ENCODE measurements at places on chromosomes 12 and 14.
A peak's percentile ranks its signal among the peaks of the same experiment; 100 is the strongest.

GRCh38 chr12:76300297-76300665, 47.9 kb downstream of the BBS10 start:
- no peak for DNase-seq

GRCh38 chr14:91249841-91250616, 5.5 kb upstream of the GPR68 start:
- DNase-seq = no peak

DNA sequence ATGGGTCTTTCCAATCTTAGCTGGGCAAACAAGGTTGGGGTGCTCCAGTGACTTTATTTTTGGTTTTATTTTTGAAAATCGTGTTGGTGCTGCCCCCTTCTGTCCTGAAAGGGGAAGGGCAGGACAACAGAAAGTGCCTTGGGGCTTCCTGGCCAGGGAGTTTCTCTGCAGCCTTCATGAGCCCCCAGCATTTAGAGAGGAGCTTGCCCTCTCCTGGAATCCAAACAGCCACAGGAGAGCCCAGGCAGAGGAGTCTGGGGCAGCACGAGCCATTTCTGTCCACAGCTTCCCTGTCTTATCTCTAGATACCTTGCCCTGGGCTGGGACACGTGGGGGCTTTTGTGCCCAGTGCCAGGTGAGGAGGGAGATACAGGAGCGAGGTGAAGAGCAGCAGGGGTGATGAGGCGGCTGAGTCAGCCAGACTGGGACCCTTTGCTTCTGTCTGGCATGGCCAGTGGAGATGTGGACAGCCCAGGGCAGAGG, 4.4 kb upstream of the C1RL start:
- no peak for DNase-seq

DNA sequence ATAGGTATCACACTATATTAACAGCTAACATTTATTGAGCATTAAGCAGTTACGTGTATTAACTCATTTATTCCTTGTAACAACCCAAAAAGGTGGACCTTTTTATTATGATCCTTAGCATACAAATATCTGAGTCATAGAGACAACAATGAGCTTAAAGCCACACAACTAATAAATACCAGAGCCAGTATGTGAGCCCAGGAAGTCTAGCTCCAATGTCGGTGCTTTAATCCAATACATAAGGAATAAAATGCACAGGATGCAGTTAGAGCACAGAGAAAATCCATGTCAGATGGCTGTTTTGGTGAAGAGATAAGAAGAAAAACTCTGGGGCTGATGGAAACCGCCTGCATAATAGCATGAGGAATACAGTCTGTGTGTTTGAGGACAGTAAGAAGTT, 888.6 kb downstream of the TMTC2 start:
- DNase-seq = no peak

DNA sequence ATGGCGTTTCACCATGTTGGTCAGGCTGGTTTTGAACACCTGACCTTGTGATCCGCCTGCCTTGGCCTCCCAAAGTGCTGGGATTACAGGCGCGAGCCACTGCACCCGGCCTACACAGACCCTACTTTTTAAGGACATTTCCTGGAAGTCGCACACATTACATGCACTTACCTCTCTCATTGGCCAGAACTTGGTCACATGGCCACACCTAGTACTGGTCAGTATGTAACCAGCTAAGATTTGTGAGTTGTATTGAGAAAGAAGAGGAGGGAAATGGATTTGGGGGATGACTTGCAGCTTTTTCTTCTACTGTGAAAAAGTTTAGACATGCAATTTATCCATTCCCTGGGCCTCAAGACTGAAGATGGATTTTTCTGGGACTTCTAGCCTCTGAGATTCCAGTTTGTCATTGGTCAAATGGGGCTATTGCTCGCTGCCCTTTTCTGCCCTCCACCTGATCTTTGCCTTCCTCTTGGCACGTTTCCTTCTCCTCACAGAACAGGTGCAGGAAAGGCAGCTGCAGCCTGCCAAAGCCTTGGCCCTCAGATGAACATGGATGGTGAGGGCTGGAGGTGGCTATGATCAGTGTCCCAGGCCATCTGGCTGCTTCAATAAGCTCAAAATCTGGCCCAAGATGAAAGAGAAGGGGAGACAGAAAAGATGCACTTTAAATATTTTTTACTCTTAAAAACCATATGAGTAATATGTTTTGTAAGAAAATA, 7.1 kb upstream of the ZDHHC22 start:
- no peak for DNase-seq

GRCh38 chr12:95962222-95962621, 19.1 kb downstream of the AMDHD1 start:
- no peak for DNase-seq

GRCh38 chr12:2198005-2198501, 145.3 kb downstream of the CACNA1C start:
- peak; percentile 56 for DNase-seq

DNA sequence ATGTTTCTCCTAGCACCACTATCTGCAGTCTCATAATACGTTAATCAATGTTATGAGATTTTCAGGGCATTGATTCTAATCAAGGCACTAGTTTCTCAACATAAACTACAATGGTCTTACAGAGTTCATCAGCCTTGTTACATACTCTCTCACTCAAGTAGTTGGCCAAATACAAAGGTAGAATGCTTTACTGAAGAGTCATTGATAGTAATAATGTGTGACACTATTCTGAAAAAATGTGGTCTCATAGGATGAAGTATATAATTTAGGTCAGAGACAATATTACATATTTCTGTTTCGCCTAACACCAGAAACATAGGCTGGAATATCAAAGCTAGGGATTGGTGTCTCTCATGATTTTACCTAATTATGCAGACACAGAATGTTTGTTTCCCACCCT, 35.2 kb upstream of the MDGA2 start:
- DNase-seq = no peak

GRCh38 chr12:4270831-4271716, 2.5 kb upstream of the CCND2 start:
- DNase-seq = no peak

GRCh38 chr12:19440916-19441315, 1.6 kb downstream of the AEBP2 start:
- DNase-seq = no peak

DNA sequence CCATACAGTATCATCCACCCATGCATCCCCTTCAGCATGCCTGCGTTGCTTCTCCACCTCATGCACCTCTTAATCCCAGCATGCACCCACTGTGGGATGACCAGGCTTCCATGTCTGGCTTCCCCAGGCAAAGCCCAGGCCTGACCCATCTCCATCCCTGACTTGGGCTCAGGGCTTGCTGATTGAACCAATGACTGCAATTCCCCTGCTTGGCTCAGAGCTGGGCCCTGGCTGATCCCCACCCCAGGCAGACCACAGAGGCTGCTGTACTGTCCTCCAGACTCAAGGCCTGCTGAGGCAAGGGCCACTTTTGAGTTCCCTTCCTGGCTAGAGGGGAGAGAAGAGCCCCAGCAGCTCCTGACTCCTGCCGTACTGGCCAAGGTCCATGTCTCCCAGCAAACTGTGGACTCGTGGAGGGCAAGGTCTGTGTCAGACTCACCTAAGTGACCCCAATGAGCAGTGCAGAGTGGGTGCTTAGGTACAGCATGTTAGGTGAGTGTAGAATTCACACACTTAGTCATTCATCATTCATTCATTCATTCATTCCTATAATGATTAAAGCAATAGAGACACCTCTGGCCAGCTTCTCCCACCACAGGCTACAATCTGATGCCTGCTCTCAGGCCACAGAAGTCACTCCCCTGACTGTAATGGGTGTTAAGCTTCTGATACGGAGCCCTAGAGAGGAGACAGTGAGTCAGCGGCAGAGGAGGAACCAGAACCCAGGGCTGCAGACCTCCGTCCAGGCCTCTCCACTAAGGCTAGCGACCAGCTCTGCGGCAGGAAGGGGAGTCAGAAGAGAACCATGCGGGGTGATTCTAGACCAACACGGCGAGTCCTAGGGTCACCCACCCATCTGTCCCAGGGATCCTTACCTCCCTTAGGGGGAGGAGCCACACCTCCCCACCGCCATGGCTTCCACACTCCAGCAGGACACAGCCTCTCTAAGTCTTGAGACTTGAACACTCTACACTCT, 2.9 kb downstream of the BEGAIN start:
- DNase-seq = no peak

DNA sequence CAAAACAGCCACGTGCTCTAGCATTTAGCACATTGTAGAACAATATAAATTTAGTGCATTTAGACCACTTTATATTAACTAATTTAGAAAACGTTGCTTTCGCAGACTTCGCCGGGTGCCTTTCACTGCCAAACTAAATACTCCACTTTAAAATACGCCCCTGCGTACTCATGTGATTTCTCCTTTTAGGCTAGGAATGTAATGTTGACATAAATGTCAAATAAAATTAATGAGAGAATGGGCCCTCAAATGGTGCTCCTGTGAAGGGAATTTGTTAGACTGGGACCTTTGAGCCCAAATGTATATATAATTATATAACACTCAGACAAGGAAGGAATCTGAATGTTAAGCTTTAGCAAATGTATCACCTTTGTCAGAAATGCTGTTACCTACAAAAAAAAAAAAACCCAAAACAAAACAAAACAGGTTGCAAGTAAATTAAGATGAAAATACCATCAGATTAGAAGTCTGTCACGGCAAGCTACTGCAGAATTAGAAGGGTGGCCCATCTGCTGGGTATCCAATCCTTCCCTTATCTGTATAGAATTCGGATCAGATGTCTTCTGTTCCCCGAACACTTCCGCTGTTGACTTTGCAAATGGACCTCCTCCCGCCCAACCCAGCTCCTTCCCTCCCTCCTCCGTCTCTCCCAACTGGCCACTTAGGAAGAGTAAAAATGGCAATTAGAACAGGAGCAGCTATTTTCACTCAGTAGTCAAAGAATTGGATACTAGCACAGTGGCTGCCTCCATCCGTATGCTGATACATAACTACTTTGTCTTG, 159.3 kb upstream of the FOXN3 start:
- no peak for DNase-seq

GRCh38 chr12:27552886-27553560, 29.0 kb downstream of the PPFIBP1 start:
- DNase-seq = peak; percentile 74

DNA sequence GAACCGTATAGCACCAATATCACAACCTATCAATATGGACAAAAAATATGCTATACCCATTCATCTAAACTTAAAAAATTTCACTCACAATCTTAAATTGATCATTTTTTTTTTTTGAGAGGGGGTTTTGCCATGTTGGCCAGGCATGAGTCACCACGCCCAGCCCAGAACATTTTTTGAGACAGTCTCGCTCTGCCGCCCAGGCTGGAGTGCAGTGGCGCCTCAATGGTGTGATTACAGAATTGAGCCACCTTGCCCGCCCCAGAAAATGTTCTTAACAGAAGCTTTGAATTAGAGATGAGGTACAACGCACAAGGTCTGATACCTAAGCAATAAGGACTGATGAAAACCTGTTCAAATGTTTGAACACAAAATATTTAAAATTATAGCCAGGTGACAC, 15.8 kb upstream of the ATP5F1B start:
- DNase-seq = no peak

GRCh38 chr12:13196130-13196921, at the start of gene EMP1:
Gene EMP1 (plus strand): TSS chr12:13196726. CDS start chr12:13211511, 14,785 bp downstream.
- DNase-seq = peak; percentile 63

- no peak for DNase-seq
Measured at GRCh38 chr12:44979918-44980317, 71.0 kb downstream of the DBX2 start.

GRCh38 chr14:101899263-101899662, 65.1 kb upstream of the DYNC1H1 start:
- no peak for DNase-seq

GRCh38 chr14:101197595-101198397, 294.3 kb upstream of the RTL1 start:
- no peak for DNase-seq

DNA sequence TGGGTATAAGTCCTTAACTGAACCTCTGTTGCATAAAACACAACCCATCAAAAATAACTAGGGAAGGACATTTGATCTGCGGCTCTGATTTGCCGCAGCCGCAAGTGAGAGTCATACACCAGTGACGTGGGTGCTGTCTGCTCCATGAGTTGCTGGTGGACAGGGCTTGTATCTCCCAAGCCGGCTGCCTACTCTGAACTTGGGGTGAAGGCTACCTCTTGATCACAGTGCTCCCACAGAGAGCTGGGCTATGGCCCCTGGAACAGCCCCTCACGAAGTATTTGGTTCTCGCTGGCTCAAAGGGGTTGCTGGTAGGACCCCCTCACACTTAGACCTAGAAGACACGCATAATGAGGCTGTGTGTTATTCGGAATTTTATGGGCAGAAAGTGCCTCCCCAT, 118.8 kb downstream of the TMEM132C start:
- no peak for DNase-seq

DNA sequence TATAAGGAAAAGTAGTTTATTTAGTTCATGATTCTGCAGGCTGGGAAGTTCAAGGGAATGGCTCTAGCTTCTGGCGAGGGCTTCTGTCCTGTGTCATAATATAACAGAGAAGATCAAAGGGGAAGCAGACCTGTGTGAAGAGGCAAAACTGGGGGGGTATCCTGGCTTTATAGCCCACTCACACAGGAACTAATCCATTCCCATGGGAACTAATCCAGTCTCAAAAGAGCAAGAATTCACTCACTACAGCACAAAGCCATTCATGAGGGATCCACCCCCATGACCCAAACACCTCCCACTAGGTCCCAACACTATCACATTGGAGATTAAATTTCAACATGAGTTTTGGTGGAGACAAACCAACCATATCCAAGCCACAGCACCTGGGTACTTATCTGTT, 6.9 kb downstream of the ALDH6A1 start:
- no peak for DNase-seq

GRCh38 chr12:6546016-6546415, 9.8 kb downstream of the IFFO1 start:
- DNase-seq = no peak

DNA sequence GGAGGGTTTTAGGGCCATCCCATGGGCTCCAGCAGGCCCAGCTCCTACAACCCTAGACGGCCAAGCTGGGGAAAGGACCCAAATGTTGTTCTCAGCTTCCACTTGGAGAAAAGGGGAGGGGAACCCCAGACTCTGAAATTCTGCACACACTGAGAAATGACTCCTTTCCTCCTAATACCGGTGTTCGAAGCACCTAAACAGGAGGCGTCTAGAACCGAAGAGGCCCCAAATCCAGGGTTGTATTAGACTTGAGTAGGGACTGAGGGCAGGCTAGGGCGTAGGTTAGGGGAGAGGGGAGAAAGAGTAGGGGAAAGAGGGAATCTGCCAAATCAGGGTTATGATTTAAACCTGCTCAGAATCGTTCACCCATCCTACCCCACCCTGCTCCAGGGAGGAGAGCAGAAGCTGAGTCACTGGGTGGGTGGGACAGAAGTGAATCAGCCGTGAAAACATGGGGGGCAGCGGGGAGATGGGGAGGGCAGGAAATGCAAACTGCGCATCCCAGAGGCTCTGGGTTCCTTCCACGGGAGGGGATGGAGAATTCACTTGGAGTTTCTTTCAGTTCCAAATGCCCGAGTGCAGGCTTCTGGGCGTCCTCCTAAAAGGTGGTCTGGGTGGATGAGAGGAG, 1.0 kb downstream of the IGFBP6 start:
- no peak for DNase-seq

DNA sequence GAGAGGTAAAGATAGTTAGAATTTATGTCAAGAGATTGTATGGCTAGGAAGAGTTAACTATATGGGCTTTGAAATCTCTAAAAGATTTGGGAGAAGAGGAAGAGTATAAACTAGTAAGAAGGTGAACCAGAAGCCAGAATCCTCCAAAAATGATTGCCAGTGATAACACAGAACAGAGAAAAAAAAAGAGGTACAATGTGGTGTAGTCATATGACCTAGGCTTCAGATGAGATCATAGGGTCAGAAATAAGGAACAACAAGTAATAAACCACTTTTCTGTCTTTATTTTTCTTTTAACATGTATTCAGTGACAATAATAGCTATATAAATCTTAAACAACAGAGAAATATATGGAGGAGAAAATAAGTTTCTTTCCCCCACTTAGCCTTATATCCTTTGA, 2.0 kb upstream of the NECAP1 start:
- DNase-seq = no peak

All from caudate nucleus (tissue), 63 donors.